ENCODE measurements at places on chromosomes 6 and 20.

DNA sequence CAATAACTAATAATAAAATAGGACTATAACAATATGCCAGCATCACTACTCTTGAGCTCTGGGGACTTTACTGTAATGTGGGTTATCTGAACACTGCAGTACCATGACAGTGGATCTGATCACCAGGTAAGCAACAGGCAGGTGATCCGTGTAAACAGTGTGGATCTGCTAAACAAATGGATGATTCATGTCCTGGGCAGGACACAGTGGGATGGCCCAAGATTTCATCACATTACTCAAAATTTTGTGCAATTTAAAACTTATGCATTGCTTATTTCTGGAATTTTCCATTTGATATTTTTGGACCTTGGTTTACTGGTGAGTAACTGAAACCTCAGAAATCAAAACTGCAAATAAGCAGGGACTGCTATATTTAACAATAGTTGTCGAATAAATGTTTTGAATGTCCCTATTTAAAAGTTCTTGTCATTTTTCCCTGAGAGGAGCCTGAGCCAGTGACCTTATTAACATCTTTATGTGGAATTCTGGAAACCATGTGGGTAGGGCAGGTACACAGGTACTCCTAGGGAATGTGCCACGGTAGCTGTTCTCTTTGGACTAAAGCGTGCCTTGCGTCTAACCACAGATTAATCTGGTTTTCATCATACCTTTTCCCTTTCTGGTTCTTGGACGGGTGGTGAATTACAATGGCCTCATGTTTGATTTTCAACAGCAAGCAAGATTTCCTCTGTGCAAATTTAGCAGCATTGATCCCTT, 214.5 kb upstream of the SASH1 start:
- no peak for DNase-seq

DNA sequence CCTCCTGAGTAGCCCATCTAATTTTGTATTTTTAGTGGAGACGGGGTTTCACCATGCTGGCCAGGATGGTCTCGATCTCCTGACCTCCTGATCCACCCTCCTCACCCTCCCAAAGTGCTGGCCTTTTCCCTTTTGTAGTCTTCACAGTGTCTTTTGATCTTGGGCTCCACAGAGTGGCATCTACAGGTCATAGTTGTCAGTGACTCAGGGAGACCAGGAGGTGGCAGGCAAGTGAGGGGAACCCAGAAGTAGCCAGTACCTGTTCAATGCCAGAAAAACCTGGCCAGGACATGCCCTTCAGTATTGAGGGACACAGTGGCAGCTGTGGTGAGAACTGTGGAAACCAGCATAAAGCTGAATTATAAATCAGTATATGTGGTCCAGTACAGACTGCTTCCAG, 19.6 kb downstream of the RPP21 start:
- DNase-seq = no peak

DNA sequence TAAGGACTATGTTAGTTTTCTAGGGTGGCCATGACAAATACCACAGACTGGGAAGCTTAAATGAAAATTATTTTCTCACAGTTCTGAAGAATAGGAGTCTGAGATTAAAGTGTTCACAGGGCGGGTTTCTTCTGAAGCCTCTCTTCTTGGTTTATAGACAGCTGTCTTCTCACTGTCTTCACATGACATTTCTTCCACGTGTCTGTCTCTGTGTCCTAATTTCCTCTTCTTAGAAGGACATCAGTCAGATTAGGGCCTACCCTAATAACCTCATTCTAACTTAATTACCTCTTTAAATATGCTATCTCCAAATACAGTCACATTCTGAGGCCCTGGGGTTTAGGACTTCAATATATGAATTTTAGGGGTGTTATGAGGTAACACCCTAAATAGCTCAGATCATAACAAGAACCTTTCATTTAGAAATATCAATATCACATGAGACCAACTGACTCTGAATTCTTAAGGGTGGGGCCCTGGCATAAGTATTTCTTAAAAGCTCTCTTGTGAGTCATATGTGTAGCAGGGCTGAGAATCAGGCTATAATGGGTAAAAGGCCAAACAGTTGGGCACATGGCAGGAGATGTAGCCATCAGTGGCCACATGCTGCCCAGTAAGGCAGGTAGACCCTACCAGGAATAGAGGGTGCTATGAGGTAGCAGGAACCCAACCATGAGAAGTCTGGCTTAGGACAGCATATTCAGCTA, 62.0 kb upstream of the TENT5A start:
- DNase-seq = no peak

- no peak for DNase-seq
Measured at GRCh38 chr6:150575836-150576235, 23.8 kb upstream of the PLEKHG1 start.

DNA sequence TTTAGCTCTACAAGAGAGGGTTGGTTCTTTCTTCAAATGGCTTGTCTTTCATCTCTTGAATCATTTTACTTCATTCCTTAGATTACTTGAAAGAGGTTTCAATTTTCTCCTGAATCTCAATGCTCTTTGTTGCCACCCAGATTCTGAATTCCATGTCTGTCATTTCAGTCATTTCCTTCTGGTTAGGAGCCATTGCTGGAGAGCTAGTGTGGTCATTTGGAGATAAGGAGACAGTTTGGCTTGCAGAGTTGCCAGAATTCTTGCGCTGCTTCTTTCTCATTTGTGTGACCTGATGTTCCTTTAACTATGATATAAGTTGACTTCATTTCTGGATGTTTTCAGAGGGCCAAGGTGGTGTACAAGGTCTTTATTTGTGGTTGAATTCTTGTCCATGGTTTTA, 157.8 kb downstream of the SLC22A3 start:
- no peak for DNase-seq

GRCh38 chr6:44237813-44238433, 9.0 kb upstream of the HSP90AB1 start:
- peak; percentile 80 for DNase-seq

GRCh38 chr20:62776692-62777527, 19.4 kb upstream of the MRGBP start:
- DNase-seq = no peak

GRCh38 chr6:41200901-41201763, at the start of gene TREML2:
TREML2 (minus strand) TSS chr6:41201149; CDS start chr6:41201008, 141 bp downstream.
- no peak for DNase-seq

DNA sequence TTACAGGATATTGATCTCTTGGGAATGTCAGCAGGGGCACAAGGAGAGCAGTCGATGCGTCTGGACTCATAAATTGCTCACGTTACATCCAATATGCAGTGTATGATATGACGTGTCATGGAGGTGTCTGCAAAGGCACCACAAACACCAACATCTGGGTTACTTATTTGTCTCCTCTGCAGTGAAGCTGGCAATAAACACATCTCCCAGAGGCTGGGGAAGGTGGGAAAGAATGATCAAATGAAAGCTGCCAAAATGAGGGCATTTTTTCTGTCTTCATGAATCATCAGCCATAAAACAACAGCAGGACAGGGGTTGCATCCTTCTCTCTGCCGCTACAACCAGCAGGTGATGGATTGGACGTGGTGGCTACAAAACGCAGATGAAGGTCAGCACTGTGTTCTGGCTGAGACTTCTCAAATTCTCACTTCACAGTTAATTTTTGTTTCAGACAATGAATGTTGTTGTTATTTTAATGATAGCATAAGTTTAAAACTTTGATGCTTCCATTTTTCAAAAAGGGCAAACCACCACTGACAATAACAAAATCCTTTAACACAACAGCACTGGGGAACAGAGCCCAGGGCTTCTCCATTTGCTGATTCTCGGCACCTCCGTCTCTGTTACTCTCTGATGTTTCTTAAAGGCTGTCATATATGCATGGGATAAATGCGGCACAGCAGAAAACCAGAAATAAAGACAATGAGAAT, 47.5 kb downstream of the ERMARD start:
- no peak for DNase-seq

- DNase-seq = no peak
Measured at GRCh38 chr6:148945301-148946021, 198.6 kb downstream of the UST start.

- peak; percentile 38 for DNase-seq
Measured at GRCh38 chr6:82040405-82041221, 206.9 kb downstream of the IBTK start.

- DNase-seq = no peak
Measured at GRCh38 chr6:36916126-36916525, 30.4 kb downstream of the C6orf89 start.

DNA sequence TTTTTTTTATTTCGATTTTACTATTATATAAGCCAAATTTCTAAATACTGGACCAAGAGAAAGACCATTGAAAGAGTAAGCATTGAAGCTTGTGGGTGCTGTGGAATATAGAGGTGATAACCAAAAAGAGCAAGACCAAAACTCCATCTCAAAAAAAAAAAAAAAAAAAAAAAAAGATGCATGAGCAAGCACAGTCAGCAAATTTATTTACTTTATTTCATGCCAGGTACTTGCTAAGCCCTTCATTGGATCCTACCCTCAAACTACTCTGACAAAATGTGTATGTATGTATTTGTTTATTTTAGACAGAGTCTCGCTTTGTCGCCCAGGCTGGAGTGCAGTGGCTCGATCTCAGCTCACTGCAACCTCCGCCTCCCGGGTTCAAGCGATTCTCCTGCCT, 27.8 kb downstream of the BAK1 start:
- no peak for DNase-seq

GRCh38 chr6:137775227-137775626, 91.8 kb upstream of the TNFAIP3 start:
- no peak for DNase-seq

- no peak for DNase-seq
Measured at GRCh38 chr20:15655295-15655874, 917.9 kb downstream of the KIF16B start.

GRCh38 chr6:3808759-3809514, 40.2 kb upstream of the FAM50B start:
- DNase-seq = peak; percentile 80

Data from left hindlimb (tissue), 1 donor.